ENCODE measurements at places on chromosomes 7 and 10.

- DNase-seq = no peak
Observed at GRCh38 chr10:100792574-100792973, 47.2 kb downstream of the PAX2 start.

- no peak for DNase-seq
Observed at GRCh38 chr7:22675917-22676343, 51.1 kb upstream of the IL6 start.

DNA sequence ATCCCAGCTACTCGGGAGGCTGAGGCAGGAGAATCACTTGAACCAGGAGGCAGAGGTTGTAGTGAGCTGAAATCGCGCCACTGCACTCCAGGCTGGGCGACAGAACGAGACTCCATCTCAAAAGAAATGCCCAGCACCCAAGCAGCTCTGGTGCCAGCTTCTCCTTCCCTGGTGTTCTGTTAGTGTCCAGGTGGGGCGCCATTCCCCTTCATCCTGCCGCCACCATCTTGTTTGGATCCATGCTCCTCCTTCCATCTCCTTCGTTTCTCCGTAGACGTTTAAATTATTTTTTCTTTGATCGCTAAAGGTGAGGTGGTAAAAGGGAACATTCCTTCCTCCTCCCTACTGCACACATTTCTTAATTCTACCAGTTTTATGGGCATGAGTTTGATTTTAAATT lies 30.3 kb downstream of the PROSER2 start:
- no peak for DNase-seq

DNA sequence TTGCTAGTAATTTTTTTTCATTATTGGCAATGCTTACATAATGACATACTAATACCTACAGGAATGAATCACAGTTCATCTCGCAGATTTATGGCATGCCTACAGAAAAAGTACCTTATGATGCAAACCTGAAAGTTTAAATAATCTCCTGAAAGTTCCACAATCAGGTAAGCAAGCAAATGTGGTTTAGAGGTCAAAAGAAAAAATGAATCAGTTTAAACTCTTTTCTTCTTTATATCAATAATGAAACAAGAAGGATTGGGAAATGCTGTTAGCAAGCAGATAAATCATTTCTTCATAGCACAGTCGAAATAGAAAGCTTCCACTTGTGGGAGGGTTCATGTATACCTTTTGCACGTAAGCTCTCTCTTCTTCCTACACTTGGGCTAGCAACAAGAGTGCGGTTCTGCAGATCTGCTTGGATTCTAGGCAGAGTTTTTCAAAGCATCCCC lies 53.7 kb upstream of the MTPN start:
- DNase-seq = no peak

GRCh38 chr7:30238721-30239441 lies 45.5 kb upstream of the ZNRF2 start:
- no peak for DNase-seq

- no peak for DNase-seq
Observed at GRCh38 chr7:90788052-90788451, 191.9 kb downstream of the CDK14 start.

DNA sequence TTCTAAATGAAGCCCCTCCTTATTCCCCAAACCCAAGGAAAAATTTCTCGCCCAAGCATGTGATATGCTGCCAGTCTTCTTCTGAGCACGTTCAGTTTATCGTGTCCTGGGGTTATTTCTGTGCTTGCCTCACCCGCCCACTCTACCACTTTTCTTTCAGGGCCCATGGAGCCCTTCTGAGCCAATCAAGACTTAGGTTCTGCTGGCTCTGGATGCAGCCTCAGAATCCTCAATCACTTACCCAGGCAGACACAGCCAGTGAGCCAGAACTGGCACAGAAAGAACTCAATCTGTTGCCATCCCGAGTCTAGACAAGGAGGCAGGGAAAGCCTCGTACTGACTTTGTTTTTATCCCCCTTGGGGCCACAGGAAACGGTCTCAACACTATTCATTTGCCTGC lies 34.2 kb upstream of the C10orf90 start:
- no peak for DNase-seq

- no peak for DNase-seq
Observed at GRCh38 chr10:116730464-116731260, 11.7 kb downstream of the HSPA12A start.

- DNase-seq = no peak
Observed at GRCh38 chr7:141272417-141272816, 198.6 kb downstream of the TMEM178B start.

DNA sequence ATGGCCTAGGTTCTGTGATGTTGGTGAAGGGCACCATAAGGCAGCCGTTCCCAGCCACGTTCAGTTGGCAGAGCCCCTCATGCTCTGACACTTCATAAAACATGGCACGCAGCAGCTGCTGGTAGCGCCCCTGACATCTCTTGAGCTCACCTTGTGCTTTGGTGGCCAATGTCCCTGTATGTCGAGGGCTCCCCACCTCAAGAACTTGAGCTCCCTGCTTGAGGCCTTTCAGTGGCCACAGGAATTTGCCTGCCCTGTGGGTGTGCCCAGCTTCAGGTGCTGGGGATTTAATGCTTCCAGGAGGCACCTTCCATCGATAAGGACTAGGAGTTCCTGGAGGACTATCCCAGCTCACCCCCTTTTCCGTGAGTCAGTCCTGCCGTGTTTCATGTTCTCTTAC lies 9.5 kb upstream of the ZNF32 start:
- no peak for DNase-seq

DNA sequence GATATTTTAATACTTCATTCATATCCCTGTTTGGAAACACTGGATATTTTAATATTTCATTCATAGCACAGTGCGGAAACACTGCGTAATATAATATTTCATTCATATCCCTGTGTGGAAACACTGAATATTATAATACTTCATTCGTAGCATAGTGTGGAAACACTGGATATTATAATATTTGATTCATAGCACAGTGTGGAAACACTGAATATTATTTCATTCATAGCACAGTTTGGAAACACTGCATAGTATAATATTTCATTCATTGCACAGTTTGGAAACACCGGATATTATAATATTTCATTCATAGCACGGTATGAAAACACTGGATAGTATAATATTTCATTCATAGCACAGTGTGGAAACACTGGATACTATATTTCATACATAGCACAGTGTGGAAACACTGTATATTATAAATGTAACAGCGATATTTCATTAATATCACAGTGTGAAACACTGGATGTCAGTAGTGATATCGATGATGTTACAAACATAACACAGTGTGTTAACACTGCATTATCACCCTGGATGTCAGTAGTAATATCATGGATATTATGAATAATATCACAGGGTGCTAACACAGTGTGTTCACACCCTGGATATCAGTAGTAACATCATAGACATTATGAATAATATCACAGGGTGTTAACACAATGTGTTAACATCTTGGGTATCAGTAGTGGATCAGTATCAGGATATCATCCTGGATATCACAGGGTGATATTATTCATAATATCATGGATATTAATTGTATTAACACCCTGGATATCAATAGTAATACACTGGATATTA lies 2.9 kb upstream of the TMEM225B start:
- no peak for DNase-seq

GRCh38 chr10:84948644-84949043 lies 620.3 kb downstream of the CCSER2 start:
- no peak for DNase-seq

GRCh38 chr10:60820093-60820754 lies 41.9 kb downstream of the CDK1 start:
- no peak for DNase-seq

- DNase-seq = no peak
Observed at GRCh38 chr7:85115862-85116261, 71.0 kb downstream of the SEMA3D start.

DNA sequence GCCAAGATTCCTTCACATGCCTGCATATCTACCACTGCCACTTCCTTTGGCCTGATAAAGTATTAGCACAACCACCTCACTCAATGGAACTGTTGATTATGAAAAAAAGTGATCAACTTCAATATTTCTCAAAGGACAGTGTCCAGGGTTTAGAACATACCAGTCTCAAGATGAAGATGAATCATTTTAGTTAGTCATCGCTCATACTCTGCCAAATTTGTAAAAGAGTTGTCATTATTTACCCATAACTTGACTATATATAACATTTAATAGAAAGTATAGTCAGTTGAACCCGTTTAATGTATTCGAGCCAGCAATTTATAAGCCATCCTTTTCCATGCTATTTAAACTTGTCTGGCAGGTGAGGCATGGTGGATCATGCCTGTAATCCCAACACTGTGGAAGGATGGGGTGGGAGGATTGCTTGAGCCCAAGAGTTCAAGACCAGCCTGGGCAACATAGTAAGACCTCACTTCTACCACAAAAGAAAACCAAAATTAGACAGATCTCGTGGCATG lies 33.2 kb downstream of the SPAM1 start:
- DNase-seq = no peak

GRCh38 chr10:93390306-93391090 lies 91.6 kb downstream of the MYOF start:
- DNase-seq = no peak

DNA sequence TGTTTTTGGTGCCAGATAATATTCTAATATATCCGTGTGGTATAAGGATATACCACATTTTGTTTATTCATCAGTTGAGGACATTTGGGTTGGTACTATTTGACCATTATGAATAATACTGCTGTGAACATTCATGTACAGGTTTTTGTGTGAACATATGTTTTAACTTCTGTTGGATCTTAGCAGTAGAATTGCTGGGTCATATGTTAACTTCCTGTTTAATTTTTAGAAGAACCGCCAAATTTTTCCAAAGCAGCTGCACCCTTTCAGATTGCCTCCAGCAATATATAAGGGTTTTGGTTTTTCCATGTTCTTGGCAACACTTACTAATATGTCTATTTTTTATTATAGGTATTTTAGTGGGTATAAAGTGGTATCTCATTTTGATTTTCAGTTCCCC lies 22.8 kb downstream of the VPS26A start:
- no peak for DNase-seq

DNA sequence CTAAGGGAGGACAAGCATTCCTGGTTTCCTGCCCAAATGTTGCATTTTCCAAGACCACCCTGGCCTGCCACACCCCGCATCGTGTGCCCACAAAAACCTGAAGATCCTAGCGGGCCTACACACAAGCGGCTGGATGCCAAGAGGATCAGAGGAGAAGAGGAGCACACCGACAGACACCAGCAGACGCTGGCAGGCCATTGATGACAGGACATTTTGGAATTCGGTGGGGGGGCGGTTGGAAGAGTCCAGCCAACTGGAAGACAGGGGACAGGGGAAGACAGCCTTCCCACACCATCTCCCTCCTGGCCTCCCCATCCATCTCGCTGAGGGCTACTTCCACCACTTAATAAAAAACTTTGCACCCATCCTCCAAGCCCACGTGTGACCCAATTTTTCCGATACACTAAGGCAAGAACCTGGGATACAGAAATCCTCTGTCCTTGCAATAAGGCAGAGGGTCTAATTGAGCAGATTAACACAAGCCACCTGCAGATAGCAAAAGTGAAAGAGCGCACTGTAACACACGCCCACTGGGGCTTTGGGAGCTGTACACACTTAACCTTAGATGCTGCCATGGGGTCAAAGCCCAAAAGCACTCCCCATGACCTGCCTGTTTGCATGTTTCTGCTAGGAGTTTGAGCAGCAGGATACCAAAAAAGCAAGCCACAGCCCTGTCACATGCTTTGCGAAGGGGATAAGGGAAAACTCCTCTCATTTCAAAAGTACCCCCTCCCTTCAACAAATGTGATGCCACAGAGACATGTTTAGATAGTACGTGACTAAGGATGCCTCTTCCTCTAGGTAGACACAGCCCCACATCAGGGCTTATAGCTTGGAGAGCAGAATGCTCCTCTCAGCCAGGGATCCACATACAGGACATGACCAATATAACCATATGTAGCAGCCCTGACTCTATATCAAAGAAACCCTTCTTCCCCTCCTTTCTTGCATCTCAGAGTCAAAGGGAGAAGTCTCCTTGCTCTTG lies 13.4 kb upstream of the SMNDC1 start:
- no peak for DNase-seq

DNA sequence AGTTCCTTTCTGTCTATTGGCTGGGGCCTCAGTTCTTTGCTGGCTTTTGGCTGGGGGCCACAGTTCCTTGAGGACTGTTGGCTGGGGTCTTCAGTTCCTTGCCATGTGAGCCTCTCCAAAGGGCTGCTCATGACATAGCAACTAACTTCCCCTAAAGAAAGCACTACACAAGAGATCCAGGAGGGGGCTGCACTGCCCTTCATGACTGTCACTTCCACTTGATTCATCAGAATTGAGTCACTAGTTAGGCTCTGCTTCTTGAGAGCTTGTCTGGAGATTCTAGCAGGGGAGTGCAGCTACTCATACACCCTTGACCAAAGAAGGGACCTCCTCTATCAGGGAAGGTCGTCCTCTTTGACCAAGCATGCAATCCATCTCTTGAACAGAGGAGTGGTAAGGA lies 38.0 kb upstream of the MKX start:
- DNase-seq = peak; percentile 10

DNA sequence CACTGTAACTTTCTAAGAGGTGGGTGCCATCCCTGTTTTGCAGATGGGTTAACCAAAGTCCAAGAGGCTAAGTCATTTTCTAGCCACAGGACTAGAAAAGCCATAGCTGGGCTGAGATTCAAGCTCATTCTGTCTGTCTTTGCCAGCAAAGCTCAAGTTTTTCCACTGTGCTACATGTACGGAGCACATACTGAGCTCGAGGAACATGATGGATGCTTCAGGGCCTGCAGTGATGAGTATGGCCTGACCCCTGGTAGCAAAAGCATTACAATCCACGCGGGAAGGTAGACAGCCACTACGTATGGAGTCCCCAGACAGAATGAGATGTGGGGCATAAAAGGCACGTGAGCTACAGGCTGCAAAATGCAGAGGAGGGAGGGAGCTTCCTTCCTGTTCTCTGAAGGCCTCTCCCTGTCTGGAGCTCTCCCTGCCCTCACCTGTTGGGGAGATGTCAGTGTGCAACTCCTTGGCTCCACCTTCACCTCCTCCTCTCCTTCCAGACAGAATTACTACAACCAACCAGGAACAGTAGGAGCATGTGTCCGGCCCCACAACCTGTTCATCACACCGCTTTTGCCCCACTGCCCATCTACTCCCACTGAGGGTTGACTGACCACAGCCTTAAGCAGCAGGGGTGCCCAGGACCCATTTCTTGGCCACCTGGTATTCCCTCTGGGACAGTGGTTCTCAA lies 16.4 kb downstream of the ITPRIP start:
- no peak for DNase-seq

GRCh38 chr7:55432939-55433784 lies 68.0 kb downstream of the LANCL2 start:
- DNase-seq = peak; percentile 69
